H4 (cell line): ENCODE measurements at places on chromosomes 2 and 18. TPM values are rescaled to one million over a fixed set of nuclear protein-coding genes. Genes with fewer than 3 reads are reported as not detected.

The RAB6C gene
- total RNA-seq, result not detected in 2 replicates

The BUB1 gene
- total RNA-seq, result 57.7 and 85.3 TPM in 2 replicates

DNA sequence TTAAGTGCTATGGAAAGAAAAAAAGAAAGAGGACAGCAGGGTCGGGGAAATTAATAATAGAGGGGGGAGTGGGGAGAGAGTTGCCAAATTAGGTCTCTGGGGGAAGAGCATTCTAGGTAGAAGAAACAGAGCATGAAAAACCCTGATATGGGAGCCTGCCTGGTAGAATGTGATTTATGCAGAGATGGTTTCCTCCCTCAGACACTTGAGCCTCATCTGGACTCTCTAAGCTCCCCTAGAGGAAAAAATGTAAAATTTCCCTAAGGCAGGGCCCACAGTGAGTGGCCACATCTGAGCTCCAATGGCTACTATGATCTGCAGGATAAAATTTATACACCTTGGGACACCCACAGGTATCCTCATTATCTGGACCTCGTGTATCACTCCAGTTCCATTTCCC is 20.6 kb upstream of the EPAS1 start:
- no peak for DNase-seq

DNA sequence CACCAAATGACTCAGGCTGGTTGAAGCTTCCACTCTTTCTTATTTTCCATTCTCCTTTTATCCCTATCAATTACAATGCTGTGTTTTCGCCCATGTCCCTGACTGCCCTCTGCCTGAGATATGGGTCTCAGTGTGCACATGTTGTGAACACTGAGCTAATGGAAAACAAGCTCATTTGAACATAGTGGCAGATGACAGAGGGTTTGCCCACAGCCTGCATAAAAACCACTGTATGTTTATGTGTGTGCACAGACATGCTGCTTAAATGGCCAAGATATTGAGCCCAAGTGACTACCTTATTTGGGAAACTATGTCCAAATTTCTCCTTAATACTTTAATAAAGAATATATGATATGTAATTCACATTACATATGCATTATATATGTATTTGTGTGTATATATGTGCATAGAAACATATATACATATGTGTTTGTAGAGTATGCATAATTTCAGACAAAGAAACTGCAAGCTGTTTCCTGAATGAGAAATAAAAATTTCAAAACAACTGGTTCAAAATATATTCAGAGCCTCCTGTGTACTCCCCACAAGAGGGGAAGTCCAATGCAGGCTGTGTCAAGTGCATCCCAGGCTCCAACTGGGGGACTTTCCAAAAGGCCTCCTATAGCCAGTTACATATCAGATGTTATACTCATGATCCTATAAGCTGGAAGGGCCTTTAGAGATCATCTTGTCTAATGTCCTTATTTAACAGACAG is 92.7 kb upstream of the CD302 start:
- no peak for DNase-seq

DNA sequence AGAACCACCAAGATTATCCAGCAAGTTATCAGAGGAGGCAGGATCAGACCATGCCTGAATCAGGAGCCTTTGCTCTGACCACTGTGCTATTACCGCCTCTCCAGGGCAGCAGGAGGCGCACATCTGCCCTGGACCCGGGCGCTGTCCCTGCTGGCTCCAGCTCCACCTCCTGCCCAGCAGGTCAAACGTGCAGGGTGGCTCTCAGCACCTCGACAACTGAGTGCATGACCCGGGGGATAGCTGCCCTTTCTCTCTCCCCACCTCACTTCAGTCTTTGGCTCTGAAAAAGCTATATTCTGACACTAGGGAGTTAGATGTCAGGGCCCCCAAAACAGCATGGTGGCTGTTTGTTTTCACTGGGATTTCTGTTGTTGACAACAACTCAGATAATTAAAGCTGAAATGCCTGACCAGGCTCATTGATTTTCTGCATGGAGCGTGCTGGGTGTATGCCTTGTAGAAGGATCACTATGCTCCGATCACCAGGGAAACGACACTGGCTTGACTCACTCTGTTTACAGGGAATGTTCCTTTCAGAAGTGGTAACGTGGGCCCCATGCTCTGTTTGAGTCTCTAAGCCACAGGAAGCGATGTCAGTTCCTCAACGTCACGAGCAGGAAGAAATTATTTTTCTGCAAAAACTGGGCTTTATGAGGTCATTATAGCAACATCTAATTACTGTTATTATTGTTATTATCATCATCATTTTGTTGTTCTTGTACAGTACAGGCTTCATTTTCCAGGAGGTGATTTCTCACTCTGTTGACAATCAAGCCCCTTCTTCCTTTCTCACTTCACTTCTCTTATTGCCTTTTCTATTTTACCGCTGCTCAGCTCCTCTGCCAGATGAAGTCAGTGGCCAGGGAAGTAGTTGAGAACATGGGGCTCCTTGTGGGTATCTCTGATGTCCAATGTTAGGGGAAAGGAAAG is 125.6 kb downstream of the PLB1 start:
- DNase-seq, result peak; percentile 73
